ENCODE measurements at places on chromosomes 16 and 17. TPM values are rescaled to one million over a fixed set of nuclear protein-coding genes. Genes with fewer than 3 reads are reported as not detected.

The CSH2 gene
- total RNA-seq, result not detected

The HOXB8 gene
- not detected for total RNA-seq

The NDRG4 gene
- total RNA-seq, result 0.83 TPM

The CRAMP1 gene
- total RNA-seq, result 24.5 TPM

The OMG gene
- 0.55 TPM for total RNA-seq

The EVI2A gene
- 110 TPM for total RNA-seq

The KRTAP4-5 gene
- not detected for total RNA-seq

The NUDT16L1 gene
- 24.2 TPM for total RNA-seq

The PERCC1 gene
- total RNA-seq, result not detected

The ITGAL gene
- total RNA-seq, result 583 TPM

The CDRT15 gene
- not detected for total RNA-seq

The NLE1 gene
- 13.4 TPM for total RNA-seq

The RUSF1 gene
- 37.9 TPM for total RNA-seq

The ADORA2B gene
- total RNA-seq, result 0.13 TPM

The FBXL16 gene
- 30.9 TPM for total RNA-seq

The RHBDF2 gene
- total RNA-seq, result 33.2 TPM

The MC1R gene
- 3.6 TPM for total RNA-seq

The VAT1L gene
- total RNA-seq, result not detected

The USP6 gene
- 0.08 TPM for total RNA-seq

The LSM12 gene
- 62.8 TPM for total RNA-seq

The TPSG1 gene
- total RNA-seq, result not detected

Data from activated CD4-positive, alpha-beta memory T cell treated with anti-CD3 and anti-CD28 coated beads, Interleukin-2, amount 10 ng/mL, durations not matched to agents 7 days and 5 days (primary cell).